Activated naive CD4-positive, alpha-beta T cell treated with Interleukin-2 at 50 U/mL for 16 hours (primary cell): ENCODE measurements at places on chromosomes 3 and 15.

GRCh38 chr15:87672309-87673288, 583.9 kb downstream of the NTRK3 start:
- no peak for DNase-seq

DNA sequence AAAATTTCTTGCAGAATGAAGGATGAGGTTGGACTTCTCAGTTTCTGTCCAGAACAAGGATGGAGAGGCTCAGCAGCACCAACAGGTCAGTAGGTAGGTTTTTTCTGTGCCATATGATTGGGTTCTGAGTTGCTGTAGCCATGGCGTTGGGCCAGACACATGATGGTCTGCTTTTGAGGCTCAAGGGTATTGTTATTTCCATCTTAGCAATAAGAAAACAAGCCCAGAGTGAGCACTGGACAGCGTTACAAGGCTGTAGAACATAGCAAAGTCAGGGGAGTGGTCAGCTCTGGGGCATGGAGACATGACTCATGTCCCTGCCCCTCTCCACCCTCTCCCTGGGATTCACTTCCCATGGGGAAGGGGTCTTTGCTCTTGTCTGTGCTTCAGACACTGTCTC, 137.6 kb upstream of the TOPAZ1 start:
- no peak for DNase-seq

DNA sequence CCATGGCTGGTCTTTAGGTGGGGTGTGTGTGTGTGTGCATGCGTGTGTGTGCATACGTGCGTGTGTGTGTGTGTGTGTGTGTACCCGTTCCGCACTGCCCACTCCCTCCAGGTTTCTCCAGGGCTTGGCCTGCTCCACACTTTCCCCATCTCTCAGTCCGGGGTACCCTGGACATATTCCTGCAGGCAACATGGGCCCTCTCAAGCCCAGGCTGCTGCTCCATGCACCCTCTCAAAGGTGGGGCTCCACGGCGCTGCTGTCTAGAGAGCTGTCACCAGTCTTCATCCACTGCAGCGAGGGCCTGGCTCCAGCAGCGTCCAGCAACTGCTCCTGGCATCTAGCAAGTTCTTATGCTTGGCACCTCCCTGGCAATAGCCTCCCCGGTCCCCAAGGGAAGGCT, 86.1 kb downstream of the ATP10A start:
- no peak for DNase-seq

GRCh38 chr15:101024073-101024695, 105.0 kb downstream of the LRRK1 start:
- no peak for DNase-seq

GRCh38 chr15:62624547-62625378, 417.8 kb upstream of the TPM1 start:
- DNase-seq = peak; percentile 3

DNA sequence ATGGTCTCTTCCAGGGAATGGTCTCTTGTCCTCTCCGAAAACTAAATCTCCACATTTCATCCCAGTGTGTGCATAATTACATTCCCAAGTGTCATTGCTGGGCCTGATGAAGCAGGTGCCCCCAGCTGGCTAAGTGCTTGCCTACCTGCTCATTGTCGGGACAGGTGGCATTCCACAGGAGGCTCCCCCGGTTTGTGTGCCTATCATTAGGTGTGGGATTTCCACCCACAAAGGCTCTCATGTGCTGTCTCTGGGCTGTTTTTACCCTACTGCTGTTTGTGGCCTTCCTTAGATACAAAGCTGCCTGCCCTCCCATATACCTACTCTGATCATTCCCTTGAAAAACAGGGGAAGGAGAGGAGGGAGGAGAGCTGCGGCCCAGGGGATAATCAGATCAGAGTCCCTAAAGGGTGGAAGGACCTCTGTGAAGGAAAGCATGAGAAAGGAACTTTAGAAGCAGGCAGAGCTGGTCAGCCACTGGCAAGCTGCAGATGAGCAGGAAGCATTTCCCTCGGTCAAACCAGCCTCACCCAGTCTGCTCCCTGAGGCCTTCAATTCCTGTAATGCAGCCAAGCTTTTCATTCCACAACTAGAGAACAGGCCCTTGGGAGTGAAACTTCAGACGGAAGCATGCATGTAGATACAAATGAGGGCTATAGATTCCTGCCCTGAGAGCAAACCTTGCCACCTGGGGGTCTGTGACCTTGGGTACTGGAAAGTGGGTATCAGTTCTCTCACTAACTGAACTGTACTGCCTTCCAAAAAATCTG, 60.7 kb upstream of the HEG1 start:
- DNase-seq = no peak

- no peak for DNase-seq
Measured at GRCh38 chr15:68421798-68422402, 10.1 kb downstream of the ITGA11 start.

- DNase-seq = no peak
Measured at GRCh38 chr3:140386357-140387100, 291.3 kb upstream of the TRIM42 start.

GRCh38 chr3:46960081-46960701, 16.4 kb downstream of the CCDC12 start:
- no peak for DNase-seq

DNA sequence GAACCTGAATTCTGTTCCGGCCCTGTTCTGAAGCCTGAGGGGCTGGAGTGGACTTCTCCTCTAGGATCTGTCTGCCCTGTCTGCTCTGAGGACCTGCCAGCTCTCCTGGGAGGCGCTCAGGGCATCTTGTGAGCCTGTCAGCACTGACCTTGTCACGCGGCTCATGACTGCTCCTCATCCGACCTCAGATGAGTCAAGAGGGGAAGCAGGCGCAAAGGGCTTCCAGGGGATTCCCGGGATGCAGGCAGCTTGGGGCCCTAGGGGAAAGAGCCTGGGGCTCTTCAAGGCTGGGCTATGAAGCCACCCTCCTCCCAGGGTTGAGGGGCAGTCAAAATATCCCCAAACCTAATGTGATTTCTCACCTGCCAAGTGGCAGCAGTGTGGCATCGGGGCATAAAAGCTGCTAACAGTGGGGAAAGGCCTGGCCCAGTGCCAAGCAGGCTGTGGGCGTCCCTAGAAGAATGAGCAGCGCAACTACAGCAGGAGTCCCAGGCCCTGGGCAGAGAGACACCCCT, 27.6 kb upstream of the ANKDD1A start:
- DNase-seq = peak; percentile 82

GRCh38 chr3:81764002-81764401, 2.6 kb upstream of the GBE1 start:
- DNase-seq = no peak

DNA sequence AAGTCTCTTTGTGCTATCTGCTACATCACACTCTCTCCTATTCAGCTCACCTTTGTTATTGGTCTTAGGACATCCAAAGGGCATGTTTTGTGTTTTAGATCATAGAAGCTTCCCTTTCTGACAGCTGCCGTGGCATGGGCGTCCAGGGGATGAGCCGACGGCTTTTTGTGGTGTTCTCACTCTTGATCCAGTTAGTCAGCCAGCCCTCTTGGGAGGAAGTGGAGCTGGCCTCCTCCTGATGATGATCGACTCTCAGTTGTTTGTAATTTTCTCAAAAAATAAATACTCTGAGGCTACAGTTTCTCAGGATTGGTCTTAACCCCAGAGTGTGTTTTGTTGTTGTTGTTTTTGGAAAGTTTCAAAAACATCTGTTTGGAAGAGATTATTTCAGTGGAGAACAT, 34.4 kb downstream of the BOC start:
- DNase-seq = no peak

- no peak for DNase-seq
Measured at GRCh38 chr3:57980416-57980815, 27.8 kb upstream of the FLNB start.

DNA sequence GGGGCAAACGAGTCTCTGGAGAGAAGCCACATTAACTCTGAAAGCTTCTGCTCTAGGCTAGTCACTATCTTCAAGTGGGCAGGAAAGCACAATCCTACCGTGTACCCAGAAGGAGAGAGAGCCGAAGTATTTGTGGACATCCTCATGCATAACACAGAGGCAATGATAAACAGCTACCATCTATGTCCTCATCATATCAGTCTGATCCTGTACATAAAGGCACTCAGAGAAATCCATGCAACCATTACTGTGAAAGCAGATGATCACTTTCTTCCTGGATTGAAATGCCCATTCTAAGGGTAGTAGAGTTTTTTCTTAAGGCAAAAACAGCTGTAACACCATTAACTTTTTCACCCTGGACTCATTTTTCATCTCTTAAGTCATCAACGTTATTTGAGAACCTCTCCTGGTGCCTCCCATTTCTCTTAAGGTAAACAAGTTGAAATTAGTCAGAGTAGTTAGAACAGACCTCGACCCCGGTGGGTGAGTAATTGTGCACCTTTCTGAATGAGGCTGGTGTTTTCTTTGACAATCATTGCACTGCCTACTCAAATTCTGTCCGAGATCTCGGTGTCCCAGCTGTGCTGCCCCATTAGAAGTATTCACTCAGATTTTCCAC, 327.4 kb downstream of the SHQ1 start:
- peak; percentile 68 for DNase-seq

DNA sequence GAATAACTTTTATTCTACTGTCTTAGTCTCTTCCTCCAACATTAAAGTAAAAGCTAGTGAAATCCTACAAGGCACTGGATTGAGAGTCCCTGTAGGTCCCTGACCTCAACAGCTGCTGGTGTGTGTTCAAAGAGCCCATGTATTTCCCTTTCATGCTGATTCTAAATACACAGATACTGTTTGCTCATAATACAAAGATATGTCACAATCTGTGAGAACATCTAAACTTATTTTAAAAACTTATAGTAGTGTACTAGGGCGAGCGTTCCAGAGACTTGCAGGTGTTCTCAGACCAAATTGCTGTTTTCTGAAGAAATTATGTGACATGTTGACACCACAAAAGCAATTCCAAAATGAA, 145.9 kb upstream of the LIPC start:
- DNase-seq = no peak

DNA sequence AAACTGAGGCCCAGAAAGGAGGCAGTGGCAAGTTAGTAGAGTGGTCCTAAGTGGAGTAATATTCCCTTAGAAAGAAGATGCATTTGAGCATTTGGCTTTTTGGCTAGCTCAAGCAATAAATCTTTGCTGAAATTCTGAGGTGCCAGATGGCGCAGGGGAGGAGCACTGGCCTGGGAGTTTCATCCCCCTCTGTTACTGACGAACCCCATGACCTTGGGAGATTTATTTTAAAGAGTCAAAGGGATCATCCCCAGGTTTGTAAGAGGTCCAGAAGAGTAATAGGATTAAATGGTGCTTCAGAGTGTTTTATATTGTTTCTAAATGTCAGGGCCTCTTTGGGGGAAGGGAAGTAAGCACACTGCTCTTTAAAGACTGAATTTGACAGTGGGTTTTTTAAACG, 85.1 kb upstream of the PIAS1 start:
- DNase-seq = no peak

- no peak for DNase-seq
Measured at GRCh38 chr3:160126051-160126450, 99.2 kb upstream of the C3orf80 start.

DNA sequence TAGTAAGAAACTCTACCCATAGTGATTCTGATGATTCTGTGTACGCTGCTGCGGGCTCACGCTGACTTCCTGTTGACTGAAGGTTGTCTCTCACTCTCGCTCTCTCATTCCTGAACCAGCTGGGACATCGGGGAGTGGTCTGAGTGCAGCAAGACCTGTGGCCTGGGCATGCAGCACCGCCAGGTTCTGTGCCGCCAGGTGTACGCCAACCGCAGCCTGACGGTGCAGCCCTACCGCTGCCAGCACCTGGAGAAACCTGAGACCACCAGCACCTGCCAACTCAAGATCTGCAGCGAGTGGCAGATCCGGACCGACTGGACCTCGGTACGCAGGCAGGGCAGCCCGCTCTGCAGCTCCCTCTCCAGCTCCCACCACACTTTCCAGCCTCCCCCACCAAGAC, 63.6 kb upstream of the NR2E3 start:
- DNase-seq = no peak

GRCh38 chr15:92711457-92711831, 55.9 kb upstream of the FAM174B start:
- no peak for DNase-seq

DNA sequence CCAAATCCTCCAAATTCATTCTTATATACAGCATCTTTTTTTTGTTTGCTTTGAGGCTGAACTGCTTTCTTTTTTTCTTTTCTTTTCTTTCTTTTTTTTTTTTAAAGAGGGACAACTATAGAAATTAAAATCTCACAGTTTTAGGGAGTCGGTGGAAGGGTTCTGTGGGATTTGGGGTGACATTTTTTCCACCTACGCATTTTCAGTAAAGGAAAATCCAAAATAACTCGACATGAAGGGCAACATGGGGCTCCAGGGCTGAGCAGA, 3.0 kb upstream of the FEZF2 start:
- DNase-seq = no peak

DNA sequence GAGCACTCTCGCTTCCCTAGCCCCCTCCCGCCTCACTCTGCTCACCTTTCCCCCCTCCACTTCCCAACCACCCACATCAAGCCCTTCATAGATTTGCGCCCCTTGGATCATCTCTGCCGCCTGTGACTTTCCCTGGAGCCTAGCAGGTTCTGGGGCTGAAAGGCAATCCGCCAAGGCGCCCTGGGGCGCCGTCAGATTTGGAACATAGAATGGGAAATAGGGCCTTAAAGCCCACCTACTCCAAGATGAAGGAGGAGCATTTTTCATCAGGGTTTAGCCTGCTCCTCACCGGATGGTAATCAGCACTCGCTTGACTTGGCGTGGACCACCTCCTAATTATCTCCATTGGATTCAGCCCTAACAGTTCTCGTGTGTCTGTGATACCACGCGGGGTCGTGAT, 1.3 kb downstream of the CPNE4 start:
- DNase-seq = no peak

DNA sequence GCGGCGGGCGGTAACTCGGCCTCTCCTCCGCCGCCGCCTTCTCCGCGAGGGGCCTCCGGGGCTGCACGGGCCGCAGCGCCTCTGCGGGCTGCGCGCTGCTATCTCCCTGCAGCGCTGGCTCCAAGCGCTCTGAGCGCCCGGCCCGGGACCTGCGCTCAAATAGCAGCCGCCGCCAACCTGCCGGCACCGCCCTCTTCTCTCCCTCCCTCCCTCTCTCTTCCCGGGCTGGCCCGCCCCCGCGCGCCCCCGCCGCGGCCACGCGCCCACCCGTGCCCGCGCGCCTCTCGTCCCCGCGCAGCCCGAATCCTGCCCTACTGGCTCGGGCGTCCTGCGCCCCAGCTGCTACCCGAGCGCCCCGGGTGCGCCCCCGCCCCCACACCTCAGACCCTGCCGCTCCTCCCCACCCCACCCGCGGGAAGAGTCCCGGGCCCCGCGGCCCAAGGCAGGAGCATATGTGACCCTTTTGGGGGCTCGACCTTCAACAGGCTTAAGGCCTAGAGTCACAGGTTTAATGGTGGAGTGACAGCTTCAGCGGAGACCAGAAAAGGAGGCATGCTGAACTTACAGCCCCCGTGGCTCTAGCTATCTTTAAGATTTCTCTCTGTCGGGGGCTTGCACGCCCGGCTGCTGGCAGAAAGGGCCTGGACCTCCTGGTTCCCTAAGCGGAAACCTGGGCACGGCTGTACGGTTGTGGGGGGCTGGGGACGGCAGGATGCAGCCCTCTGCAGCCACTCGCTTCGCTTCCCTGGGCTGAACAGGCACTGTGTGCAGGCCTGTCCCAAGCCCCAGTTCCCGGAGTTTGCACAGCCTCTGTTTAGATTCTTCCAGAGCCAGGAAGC, at the start of gene CACNA2D2:
Gene CACNA2D2, minus strand, starts transcription at position 131 of the 839 bp plus-strand sequence. CDS start 211 bp downstream, outside the sequence.
- peak; percentile 54 for DNase-seq

GRCh38 chr15:100221471-100222348, 120.1 kb downstream of the ADAMTS17 start:
- DNase-seq = no peak

- DNase-seq = no peak
Measured at GRCh38 chr3:62670351-62670750, 204.9 kb downstream of the CADPS start.
